ENCODE measurements at places on chromosomes 1 and 21. TPM values are rescaled to one million over a fixed set of nuclear protein-coding genes. Genes with fewer than 3 reads are reported as not detected.

DNA sequence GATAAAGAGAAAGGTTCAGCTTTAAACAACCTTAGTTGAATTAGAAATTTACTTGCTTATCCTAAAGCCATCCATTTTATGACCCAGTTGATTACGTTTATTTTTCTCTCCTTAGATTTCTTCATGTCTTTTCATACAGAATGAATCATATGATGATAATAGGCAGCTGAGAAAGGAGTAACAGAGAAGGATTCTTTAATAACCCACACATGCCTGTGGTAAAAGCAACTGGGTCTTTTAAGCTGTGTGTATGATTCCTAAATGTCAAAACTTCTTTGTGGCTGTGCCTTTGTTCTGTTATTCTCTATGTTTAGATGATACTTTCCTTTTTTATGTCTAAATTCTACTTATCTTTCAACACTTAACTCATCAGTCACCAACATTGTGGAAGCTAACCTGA is 626.5 kb downstream of the NCAM2 start:
- H3K4me3 ChIP-seq = no peak overlapping the region
- H3K4me1 ChIP-seq = no peaks in the 10 kb centered on the region
- DNase-seq = no peak
- no peak overlapping the region for H3K27ac ChIP-seq
- no peaks in the 10 kb centered on the region for H3K36me3 ChIP-seq
- no peaks in the 10 kb centered on the region for H3K27me3 ChIP-seq

DNA sequence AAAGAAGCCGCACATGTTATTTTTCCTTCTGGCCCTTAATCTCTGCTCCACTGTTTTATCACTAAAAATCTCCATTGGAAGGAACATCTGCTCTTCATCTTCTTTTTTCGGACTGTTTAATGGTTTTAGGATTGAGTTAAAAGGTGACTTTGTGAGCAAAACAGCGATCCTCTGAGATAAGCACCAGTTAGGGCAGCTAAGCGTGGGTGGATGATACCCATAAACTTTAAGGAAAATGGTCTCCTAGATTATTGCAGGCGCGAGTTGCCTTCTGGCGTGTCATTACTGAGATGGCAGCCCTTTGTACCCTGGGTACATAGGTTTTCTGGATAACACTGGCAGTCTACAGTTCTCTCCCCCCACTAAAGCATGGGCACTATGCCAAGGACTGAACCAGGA is 44.0 kb upstream of the HMGB4 start:
- no peak overlapping the region for H3K27ac ChIP-seq
- DNase-seq = no peak
- H3K27me3 ChIP-seq = no peaks in the 10 kb centered on the region
- H3K4me3 ChIP-seq = no peak overlapping the region
- no peaks in the 10 kb centered on the region for H3K36me3 ChIP-seq
- H3K4me1 ChIP-seq = no peaks in the 10 kb centered on the region

The OR2L5 gene
- total RNA-seq = not detected

DNA sequence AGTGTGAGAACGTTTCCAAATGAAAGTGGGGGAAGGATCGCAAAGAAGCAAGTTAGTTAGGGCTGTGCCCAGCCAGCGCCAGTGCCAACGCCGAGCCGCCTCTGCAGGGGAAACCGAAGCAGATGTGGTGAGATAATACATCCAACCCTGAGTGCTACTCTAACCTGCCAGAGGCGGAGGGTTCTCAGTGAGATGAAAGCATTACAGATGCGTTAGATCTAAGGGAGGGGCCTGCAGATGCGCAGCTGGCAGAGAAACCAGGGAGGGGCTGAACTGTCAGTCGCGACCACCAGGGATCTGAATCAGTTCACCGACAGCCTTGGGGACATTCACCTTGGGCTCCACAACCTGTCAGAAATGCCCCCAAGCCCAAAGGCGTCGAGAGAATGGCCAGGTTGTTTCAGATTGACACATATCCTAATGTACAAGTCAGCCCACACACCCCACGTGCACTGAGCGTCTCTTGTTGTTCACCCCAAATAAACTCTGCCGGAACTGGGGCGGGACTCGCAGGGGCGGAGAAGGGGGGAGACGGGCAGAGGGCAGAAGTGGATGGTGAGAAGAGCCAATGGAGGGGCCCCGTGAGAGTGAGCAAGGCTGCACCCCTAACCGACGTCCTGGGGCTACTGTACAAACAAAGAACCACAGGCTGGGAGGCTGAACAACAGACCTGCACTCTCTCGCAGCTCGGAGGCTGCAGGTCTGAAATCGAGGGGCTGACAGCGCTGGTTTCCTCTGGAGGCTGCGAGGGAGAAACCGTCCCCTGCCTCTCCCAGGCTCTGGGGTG is 8.7 kb upstream of the UMODL1 start:
- no peaks in the 10 kb centered on the region for H3K36me3 ChIP-seq
- peaks cover 19% of the 10 kb centered on the region for H3K4me1 ChIP-seq
- H3K4me3 ChIP-seq = peak overlapping the region; percentile 5
- H3K27me3 ChIP-seq = no peaks in the 10 kb centered on the region
- no peak overlapping the region for H3K27ac ChIP-seq

The SYTL1 gene
- total RNA-seq = 5.5 TPM

The SELENON gene
- total RNA-seq = 48.6 TPM

DNA sequence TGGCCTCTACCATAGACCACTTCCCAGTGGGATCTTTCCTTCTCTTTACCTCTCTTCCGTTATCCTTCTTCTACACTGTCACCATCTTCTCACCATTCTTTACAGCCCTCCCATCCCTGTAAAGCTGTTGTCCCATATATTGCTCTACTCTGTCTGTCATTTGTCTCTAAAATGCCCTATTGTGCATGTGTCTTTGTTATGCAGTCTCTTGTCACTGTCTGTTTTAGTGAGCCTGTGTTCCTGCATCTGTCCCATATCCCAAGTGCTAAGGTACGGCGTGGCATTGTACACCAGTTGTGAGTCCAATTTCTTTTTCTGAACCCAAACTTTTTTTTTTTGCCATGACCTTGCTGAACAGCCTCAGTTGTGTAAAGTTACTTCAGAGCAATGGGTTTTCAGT is 8.8 kb upstream of the ZBTB18 start:
- H3K36me3 ChIP-seq = no peaks in the 10 kb centered on the region
- no peaks in the 10 kb centered on the region for H3K27me3 ChIP-seq
- DNase-seq = no peak
- H3K4me3 ChIP-seq = no peak overlapping the region
- no peak overlapping the region for H3K27ac ChIP-seq

GRCh38 chr21:14120091-14120734 is 90.5 kb downstream of the LIPI start:
- H3K27me3 ChIP-seq = no peaks in the 10 kb centered on the region
- H3K27ac ChIP-seq = no peak overlapping the region
- H3K36me3 ChIP-seq = no peaks in the 10 kb centered on the region
- DNase-seq = no peak

The SPAG17 gene
- not detected for total RNA-seq

DNA sequence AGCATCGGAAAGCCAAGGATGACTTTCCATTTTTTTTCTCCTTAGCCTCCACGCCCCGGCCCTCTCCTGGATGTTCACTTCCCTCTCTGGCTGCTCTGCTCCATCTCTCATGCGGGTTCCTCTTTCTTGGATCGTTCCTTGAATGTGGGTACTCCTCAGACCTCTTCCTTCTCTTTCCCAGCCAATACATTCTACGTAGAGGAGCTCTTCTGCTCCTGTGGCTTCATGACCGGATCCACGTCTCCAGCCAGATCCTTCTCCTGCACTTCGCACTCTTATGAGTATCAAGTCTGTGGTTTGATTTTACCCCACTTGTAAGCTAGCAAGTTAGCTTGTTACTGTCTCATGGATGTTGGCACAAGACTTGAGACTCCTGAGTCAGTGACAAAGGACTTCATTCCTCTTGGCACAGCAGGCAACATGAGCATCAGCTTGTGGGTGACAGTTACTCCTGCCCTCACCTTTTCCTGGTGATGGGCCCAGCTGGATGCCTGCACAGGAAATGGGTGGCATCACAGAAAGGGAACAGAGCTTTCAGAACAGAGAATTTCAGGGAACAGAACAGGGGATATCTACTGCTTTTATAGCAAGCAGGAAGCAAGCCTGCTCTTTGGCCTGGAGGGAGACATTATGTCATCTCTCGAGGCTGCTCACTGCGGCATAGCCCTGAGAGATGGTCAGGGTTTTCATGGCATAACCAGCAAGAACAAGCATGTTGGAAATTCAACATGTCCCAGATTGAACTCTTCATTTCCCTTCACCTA is 100.1 kb upstream of the KIF26B start:
- DNase-seq = no peak
- H3K4me3 ChIP-seq = no peak overlapping the region
- no peak overlapping the region for H3K27ac ChIP-seq
- H3K4me1 ChIP-seq = no peaks in the 10 kb centered on the region

- no peaks in the 10 kb centered on the region for H3K27me3 ChIP-seq
- H3K4me3 ChIP-seq = no peak overlapping the region
- H3K27ac ChIP-seq = no peak overlapping the region
Observed at GRCh38 chr1:205285381-205286101, 36.0 kb downstream of the NUAK2 start.

All from thoracic aorta (tissue), 2 donors.